ENCODE measurements at places on chromosomes 11 and 22.

DNA sequence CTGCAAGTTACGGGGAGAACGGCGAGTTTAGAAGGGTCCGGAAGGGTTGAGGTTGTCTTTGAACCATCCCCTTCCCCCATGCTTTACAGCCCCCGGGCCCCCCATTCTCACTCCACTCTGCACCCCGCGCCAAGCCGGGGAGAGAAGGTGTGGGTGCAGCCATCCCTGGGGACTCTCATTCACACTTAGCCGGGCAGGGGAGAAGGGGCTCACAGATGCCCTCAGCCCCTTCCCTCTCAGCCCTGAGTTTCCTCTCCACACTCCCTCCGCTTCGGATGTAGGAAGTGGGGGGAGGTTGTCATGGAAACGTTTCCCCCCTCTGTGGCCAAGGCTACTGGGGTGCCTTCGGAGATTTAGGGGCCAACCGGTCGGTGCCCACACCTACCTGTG is 334 bp downstream of the CADM1 start:
- peak; percentile 8 for ATAC-seq

- no peak for ATAC-seq
Observed at GRCh38 chr11:47837292-47837691, 10.9 kb downstream of the NUP160 start.

DNA sequence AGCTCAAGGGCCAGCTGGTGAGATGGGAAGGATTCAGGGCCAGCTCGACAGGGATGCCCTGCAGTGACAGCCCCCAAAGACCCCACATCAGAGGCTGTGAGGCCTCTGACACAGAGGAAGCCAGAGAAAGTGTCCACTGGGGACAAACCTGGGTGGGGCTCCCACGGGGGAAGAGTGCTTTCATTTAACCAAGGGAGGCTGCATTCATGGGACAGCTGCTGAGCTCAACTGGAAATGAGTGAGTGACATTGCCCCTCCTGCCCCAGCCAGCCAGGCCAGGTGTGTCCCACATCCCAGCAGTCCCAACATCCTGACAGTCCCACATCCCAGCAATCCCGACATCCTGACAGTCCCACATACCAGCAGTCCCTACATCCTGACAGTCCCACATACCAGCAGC is 61.0 kb downstream of the DHCR7 start:
- no peak for ATAC-seq

DNA sequence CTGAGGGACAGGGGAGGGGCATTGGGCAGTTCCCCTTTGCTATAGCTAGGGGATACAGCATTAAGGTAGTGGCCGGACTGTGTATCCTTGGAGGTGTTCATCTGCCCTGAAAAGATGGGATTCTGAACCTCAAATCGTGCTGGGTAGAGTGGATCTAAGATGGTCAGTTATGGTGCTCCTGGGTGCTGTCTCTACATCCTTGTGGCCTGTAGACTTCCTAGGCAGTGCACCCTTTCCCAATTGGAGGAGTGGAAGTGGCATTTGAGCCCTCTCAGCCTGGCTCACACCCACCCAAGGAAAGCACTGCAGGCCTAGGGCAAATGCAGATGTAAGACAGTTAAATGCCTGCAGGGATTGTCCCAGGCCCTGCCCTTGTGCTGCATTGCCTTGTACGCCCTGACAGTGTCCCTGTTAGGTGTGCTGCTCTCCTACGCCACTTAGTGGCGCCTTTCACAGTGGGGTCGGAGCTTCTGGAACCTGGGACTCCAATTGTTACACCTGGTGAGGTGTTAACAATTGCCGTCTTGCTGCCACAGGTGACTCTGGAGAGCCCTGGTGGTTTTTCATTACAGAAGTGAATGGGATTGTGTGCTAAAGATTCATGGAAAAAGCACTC is 35.0 kb downstream of the PPFIBP2 start:
- ATAC-seq = peak; percentile 79

GRCh38 chr22:42368379-42369249 is 63.6 kb downstream of the NFAM1 start:
- peak; percentile 47 for ATAC-seq

DNA sequence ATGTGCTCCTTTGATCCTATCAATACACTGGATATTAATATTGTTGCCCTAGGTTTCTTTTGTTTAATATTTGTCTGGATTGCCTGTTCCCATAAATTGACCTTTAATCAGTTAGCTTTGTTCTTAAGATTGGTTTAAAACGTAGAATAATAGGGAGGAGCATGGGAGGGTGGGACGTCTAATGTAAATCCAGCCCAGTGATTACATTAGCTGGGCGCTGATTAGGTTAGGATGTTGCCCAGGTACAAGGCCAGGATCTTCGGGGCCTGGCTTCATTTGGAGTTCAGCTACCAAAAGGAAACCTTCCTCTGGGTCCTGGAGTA is at the start of gene SRSF8:
Gene SRSF8, plus strand, starts transcription at position 204 of the 323 bp plus-strand sequence. CDS start 308 bp downstream, outside the sequence.
- peak; percentile 45 for ATAC-seq

DNA sequence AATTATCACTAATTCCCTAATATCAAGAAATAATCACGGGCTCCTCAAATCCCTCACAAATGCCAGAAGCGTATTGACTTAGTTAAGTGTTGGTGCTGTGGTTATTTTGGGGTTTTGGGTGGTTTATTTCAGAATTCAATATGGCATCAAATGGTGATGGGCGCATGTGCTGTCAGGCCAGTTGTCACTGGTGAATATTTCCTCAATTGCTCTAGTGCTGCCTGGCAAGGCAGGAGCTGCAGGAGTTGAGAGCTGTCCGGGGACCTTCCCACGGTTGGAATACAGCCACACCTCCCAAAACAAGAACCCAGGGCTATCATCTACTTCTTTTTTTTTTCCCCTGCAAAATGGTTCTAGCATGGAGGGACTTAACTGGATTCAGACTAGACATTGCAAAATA is 10.3 kb downstream of the IGLL5 start:
- no peak for ATAC-seq

GRCh38 chr22:23675502-23676415 is 15.1 kb upstream of the RGL4 start:
- peak; percentile 39 for ATAC-seq

GRCh38 chr22:25395468-25395867 is 169.0 kb upstream of the GRK3 start:
- no peak for ATAC-seq

- no peak for ATAC-seq
Observed at GRCh38 chr22:23122216-23122957, 19.4 kb downstream of the RSPH14 start.

GRCh38 chr11:9568854-9569587 is 4.4 kb upstream of the WEE1 start:
- no peak for ATAC-seq

DNA sequence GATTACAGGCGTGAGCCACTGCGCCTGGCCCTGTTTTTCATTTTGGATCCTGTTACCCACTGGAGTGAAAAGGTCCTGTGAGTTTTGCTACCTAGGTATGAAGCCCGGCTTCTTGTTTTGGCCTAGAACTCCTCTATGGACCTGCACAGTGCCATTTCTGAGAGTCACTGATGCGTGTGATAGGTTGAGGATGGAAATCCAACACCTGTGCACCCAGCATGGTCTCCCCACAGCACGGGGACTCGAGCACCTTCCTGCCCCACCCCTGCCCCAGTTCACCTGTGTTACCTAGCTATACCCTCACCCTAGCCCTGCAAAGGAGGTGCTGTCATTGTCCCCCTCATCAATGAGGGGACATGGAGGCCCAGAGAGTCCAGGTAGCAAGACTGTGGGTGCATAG is 5.1 kb downstream of the FBLN1 start:
- no peak for ATAC-seq

DNA sequence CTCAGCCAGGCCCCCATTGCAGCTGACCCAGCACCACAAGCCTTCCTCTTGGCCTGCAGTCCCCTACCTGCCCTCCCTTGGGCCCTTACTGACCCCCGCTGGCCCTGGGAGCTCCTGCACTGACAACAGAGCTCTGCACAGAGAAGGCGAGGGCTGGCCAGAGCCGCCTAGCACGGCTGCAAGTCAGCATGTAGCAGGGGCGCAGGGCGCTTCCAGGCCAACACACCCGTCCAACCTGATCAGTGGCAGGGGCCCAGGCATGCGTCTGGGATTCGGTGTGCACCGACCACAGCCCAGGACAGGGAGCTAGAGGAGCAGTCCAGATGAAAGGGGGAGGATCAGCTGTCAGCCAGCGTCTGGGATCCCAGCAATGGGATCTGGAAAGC is 7.6 kb downstream of the WNT7B start:
- ATAC-seq = no peak

GRCh38 chr22:48941033-48941902 is 886.4 kb downstream of the BRD1 start:
- ATAC-seq = no peak

Data from activated T-helper 17 cell treated with anti-CD3 and anti-CD28 coated beads, Interleukin-2, amount 50 U/mL, for 72 hours (primary cell).